ENCODE measurements at places on chromosomes 11 and 22.

DNA sequence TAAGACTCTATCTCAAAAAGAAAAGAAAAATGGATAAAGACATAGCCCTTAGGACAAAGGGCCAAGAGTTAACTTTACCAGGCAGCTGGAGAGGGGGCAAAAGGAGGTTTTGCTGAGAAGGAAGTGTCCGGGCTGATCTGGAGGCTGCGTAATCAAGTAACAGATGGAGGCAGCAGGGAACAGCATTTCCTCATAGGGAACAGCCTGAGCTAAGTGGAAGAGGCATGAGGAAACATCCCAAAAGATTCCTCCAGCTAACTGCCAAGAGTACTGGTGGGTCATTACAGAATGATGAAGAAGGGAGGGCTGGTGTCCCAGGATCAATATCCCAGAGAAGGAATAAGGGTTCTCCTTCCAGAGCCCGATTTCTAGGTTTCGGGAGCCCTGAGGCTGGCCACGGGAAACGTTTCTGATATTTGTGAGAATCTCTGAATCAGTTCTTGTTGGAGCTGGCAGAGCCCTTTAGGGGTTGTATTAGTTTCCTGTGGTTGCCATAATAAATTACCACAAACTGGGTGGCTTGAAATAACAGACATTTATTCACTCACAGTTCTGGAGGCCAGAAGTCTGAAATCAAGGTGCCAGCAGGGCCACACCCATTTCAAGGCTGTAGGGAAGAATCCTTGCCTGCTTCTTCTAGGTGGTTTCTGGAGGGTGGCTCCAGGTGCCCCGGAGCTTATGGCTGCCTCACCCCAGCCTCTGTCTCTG lies 21.2 kb downstream of the LIF start:
- DNase-seq: no peak

GRCh38 chr11:119580751-119581150 lies 148.2 kb downstream of the NECTIN1 start:
- no peak for DNase-seq

- no peak for DNase-seq
These were observed 74.9 kb downstream of the SMCO4 start for GRCh38 chr11:93468290-93468689.

DNA sequence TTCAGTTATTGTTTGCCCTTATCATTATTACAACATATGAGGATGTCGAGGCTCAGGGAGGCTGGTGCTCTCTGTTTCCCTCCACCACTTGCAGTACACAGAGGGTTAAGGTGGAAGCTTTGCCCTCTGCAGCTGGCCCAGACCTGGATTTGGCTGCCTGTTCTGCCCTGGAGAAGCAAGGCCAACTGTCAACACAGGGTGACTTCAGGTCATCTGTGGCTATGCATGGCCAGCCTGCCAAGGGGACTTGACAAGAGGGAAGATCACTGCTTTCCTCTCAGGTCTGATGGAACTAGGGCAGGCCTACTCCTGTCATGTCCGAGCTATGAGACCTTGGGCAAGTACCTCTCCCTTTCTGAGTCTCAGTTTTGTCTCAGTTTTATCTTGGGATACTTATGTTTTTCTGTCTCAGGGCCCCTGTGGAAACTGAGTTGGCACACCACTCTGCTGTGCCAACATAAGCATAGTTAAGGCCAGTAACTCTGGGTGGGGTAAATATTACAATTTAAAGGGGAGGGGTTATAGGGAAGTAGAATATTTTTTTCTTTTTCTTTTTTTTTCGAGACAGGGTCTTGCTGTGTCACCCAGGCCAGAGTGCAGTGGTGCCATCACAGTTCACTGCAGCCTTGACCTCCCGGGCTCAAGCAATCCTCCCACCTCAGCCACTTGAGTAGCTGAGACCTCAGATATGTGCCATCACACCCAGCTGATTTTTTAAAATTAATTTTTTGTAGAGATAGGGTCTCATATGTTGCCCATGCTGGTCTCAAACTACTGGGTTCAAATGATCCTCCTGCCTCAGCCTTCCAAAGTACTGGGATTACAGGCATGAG lies 2.4 kb upstream of the THRSP start:
- no peak for DNase-seq

GRCh38 chr22:47457021-47457420 lies 694.6 kb downstream of the TBC1D22A start:
- DNase-seq: no peak

DNA sequence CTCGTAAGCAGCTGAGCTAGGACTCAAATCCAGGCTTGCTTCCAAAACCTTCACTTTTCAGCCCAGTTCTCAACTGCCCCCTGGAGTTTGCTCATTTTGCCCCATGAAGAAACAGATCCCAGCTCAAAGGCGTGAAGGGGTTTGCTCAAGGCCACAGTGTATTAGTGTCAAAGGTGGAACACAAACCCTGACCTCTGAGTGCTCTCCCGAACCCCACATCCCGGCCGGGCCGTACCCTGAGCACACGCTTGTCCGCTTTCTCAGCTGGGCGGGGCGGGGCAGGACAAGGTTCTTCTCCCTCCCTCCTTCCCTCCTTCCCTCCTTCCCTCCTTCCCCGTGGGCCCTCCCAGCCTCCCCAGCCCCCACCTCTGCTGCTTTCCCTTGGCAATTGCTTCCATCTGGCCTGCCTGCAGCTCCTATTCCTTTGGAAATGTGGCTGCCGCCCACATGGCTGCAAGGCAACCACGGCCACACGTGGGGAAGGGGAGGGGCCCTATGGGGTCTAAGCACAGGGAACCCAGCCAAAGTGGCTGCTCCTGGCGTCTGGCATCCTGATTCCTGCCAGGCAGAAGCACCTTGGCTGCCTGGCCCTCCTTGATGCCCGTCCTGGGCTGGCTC lies 4.1 kb downstream of the ST3GAL4 start:
- no peak for DNase-seq

DNA sequence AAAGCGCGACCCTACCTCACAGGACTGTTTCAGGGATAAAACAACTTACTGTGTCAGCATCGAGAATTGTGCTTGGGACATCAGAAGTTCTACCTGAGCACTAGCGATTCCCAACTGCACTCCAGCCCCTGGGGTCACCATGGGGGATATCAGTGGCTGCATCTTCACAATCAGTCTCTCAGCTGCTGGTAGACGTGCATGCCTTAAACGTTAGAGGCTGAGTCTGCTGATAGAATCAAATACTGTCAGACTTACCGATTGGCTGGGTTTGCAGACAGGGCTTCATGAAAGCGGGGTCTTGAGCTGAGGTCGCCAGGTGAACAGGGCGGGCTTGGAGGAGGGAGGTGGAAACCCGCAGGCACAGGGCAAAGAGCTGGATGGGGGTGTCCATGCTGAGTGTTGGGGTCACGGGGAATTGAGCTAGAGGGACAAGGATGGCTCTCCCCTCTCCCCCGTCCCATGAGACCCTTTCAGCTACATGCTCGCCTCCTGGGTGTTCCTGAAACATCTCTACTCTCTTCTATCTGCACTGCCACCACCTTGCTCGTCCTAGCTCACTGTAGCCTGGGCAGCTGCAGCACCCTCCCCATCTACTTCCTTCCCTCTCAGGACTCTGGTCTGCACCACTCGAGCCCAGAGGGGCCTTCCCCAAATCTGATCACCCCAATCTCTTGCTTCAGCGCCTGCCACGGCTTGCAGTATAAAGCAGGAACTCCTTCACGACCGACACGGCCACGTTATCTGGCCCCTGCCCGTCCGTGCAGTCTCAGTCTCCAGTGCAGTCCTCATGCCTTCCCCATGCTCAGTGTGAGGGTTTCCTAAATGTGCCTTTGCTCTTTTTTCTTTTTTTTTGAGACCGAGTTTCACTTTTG lies 43.5 kb downstream of the ST14 start:
- DNase-seq: no peak

DNA sequence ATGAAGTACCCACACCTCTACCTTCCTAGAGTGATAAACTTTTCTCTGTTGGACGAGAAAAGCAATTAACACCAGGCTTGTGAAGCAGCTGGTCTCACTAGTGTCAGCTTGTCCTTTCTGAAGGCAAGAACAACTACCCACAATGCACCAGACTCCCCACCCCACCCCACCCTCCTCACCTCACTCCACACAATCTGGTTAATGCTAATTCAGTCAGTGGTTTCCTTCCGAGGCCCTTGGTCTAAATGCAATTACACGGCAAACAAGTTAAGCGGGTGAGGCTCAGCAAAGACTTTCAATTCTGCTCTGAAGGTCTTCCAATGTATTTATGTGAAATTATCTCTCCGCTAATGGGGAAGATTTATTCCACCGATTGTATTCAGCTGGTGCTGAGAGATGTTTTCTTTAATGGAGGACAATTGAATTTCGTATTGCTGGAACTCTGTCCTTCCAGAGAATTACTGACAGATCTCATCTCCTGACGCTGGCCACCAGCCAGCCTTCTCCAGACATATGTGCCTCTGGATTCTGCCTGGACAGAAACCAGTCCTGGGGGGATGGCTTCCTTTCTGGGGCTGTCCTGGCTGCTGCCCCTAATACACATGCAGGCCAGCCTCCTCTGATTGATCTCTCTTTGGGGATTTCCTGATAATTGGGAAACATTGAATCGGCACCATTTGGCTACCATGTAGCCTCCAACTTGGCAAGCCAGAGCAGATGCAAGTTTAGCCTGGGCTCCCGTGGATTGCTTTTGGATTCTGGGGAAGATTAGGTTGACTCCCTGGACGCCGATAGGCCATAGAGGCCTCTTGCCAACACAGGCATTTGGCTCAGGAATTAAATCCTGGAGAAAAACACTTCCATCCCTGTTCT lies 165.8 kb upstream of the NARS2 start:
- no peak for DNase-seq

DNA sequence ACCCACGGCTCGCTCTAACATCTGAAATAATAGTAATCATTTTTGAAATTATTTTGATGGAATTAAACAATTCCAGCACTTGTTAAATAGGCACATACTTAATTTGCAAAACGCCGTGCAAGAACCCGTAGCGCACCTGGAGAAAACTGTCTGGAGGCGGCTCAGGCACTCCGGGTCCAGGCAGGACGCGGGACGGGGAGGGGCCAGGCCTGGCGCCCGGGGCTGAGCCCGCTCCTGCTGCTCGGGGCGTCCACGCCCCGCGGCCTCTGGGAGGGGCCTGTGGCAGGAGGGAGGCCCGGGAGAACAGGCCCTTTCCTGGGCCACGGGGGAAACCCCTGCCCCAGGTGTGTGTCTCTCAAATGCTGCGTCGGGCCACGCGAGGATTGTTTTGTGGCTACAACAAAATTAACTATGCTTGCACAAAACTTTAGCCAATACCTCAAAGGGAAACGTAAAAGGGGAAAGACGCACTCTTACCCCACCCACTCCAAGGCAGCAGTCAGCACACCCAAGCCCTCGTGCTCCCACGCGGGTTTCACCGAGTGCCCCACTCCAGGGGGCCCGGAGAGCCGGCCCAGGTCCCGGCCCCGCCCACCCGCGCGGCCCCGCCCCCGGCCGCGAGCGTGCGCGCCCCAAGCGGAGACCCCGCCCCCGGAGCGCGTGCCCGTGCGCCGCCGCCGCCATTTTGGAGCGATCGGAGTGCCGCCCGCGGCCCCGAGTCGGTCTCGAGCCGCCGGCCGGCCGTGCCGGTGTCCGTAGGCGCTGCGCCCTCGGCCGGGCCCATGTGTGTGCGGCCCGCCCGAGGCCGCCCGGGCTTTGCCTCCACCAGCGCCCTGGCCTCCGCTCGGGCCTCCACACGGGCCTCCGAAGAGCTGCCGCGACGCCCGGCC lies at the start of gene PPP6R2:
Gene PPP6R2 (plus strand): TSS at position 677 of the 890 bp plus-strand sequence. CDS start 50,582 bp downstream, outside the sequence.
- DNase-seq: peak; percentile 91

GRCh38 chr22:38843201-38843656 lies 599 bp downstream of the NPTXR start:
- peak; percentile 61 for DNase-seq

DNA sequence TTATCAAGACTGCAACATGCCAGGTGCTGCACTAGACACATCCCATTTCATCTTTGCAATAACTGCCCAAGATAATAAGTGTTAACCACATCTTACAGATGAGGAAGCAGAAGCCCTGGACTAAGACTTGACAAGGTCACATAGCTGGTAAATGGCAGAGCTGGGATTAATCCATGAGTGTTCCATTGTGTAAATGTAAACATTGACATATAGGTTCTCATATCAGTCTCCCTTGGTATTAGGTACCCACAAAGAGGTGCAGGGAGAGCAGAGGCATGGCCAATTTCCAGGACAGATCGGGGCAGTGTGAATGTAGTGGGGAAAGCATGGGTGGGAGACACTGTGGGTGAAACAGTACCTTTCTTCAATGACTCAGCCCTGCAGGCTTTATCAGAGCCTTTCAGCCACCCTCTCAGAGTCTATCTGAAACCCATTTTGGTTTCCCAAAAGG lies 17.9 kb downstream of the MICAL2 start:
- DNase-seq: no peak
